Large intestine (tissue), 12 donors: ENCODE measurements at places on chromosomes 5 and 9. TPM values are rescaled to one million over a fixed set of nuclear protein-coding genes. Genes with fewer than 3 reads are reported as not detected.

FGD3 gene
- 7.2 TPM for polyA plus RNA-seq

DENND4C gene
- polyA plus RNA-seq = 43.9 TPM

CTXN3 gene
- polyA plus RNA-seq = not detected

S1PR3 gene
- 10.4 TPM for polyA plus RNA-seq

GLDC gene
- polyA plus RNA-seq = 13.0 TPM

TRIM36 gene
- 2.6 TPM for polyA plus RNA-seq

ADAMTS2 gene
- 5.9 TPM for polyA plus RNA-seq

GABRP gene
- 0.13 TPM for polyA plus RNA-seq

TAF11L5 gene
- polyA plus RNA-seq = not detected

FLT4 gene
- 10.2 TPM for polyA plus RNA-seq

TGFBI gene
- 99.6 TPM for polyA plus RNA-seq

TAS2R1 gene
- polyA plus RNA-seq = not detected

IFNK gene
- polyA plus RNA-seq = 0.06 TPM

DMRTA1 gene
- polyA plus RNA-seq = 0.15 TPM

C5orf34 gene
- polyA plus RNA-seq = 3.0 TPM

LCN12 gene
- 121 TPM for polyA plus RNA-seq

CCDC180 gene
- 7.5 TPM for polyA plus RNA-seq

PCDHGB1 gene
- 0.52 TPM for polyA plus RNA-seq

GDNF gene
- 4.2 TPM for polyA plus RNA-seq

SOHLH1 gene
- not detected for polyA plus RNA-seq

FIBCD1 gene
- 1.5 TPM for polyA plus RNA-seq

TLE4 gene
- polyA plus RNA-seq = 33.3 TPM

PCAT7 gene
- 0.84 TPM for polyA plus RNA-seq

PCDHA2 gene
- polyA plus RNA-seq = 0.81 TPM

UNC13B gene
- polyA plus RNA-seq = 33.1 TPM

SPRY4 gene
- 41.7 TPM for polyA plus RNA-seq

C8G gene
- 36.0 TPM for polyA plus RNA-seq
